ENCODE measurements at places on chromosomes 12 and 14. TPM values are rescaled to one million over a fixed set of nuclear protein-coding genes. Genes with fewer than 3 reads are reported as not detected.

The PMEL gene
- 3.5 TPM for polyA plus RNA-seq

The DIO3 gene
- 0.82 TPM for polyA plus RNA-seq

The TDP1 gene
- 2.6 TPM for polyA plus RNA-seq

The CLEC14A gene
- 2.9 TPM for polyA plus RNA-seq

The CD63 gene
- 625 TPM for polyA plus RNA-seq

GRCh38 chr12:85690146-85690545 is 146.1 kb downstream of the RASSF9 start:
- H3K27ac ChIP-seq: no peak overlapping the region
- H3K36me3 ChIP-seq: no peaks in the 10 kb centered on the region
- no peak for DNase-seq
- H3K4me1 ChIP-seq: peaks cover 8% of the 10 kb centered on the region
- H3K4me3 ChIP-seq: no peak overlapping the region

DNA sequence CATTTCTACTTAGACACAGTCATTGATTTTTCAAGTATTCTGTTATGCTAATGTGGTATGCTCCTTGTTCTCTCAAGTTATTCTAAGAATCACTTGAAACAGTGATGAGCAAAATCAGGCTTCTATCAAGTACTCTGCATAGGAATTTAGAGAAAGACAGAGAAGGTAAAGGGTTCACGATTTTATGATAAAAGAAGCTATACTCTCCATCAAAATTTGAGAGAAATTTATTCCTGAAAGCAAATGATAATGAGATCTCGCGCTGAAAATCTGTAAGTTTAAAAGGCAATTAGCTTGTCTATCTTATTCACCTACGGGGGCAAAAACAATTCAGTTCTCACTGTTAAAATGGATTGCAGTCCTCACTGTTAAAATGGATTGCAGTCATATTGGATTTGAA is 1404.3 kb upstream of the FLRT2 start:
- H3K36me3 ChIP-seq: no peaks in the 10 kb centered on the region
- no peak overlapping the region for H3K27ac ChIP-seq
- H3K4me1 ChIP-seq: peaks cover 5% of the 10 kb centered on the region
- H3K27me3 ChIP-seq: no peaks in the 10 kb centered on the region

DNA sequence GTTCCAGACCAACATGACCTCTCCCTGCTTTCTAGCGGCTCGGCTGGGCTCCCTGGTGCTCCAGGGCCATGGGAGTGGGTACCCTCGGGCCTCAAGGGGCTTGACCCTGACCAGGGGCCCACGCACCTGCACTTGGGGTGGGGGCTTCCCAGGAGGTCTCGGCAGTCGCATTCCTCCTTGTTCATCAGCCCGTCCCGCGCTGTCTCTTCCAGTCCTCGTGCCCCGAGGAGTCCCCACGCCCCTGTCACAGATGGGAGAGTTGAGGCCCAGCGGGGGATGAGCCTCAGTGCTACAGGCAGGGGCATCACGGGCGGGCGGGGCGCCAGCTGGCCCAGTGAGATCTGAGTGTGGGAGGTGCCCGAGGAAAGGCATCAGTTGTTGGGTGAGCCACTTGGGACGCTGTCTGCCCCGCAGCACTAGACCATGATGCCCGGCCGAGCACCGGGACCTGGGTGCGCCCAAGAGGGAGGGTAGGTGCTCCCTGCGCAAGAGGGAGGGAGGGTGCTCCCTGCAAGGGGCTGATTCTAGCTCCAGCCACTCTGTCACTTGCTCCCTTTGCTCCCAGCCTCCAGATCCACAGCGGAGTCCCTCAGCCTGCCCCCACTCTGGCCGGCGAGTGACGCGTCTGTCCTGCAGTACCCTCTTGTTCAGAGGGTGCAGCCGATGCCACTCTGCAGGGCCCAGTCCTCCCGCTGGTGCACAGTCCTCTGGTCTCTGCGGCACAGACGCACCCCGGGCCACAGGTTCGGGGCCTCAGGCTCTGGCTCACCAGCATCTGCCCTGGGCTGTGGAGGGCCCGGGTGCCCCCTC is 23.8 kb downstream of the MMP17 start:
- no peaks in the 10 kb centered on the region for H3K36me3 ChIP-seq
- H3K4me3 ChIP-seq: no peak overlapping the region
- no peaks in the 10 kb centered on the region for H3K4me1 ChIP-seq

- H3K4me1 ChIP-seq: no peaks in the 10 kb centered on the region
- H3K27me3 ChIP-seq: no peaks in the 10 kb centered on the region
- no peak overlapping the region for H3K4me3 ChIP-seq
These were observed 335.1 kb upstream of the OR4E1 start for GRCh38 chr14:22008766-22009165.

GRCh38 chr14:62103464-62103863 is 341.2 kb downstream of the SNAPC1 start:
- no peak overlapping the region for H3K27ac ChIP-seq
- no peak overlapping the region for H3K4me3 ChIP-seq
- H3K36me3 ChIP-seq: no peaks in the 10 kb centered on the region
- no peaks in the 10 kb centered on the region for H3K4me1 ChIP-seq

- DNase-seq: no peak
- no peak overlapping the region for H3K27ac ChIP-seq
- no peaks in the 10 kb centered on the region for H3K4me1 ChIP-seq
- H3K27me3 ChIP-seq: no peaks in the 10 kb centered on the region
- no peaks in the 10 kb centered on the region for H3K36me3 ChIP-seq
These were observed 86.3 kb upstream of the BCL2L14 start for GRCh38 chr12:11984417-11984816.

- no peak for DNase-seq
- no peak overlapping the region for H3K27ac ChIP-seq
- H3K4me3 ChIP-seq: no peak overlapping the region
These were observed 20.3 kb downstream of the ANGEL1 start for GRCh38 chr14:76792422-76792821.

DNA sequence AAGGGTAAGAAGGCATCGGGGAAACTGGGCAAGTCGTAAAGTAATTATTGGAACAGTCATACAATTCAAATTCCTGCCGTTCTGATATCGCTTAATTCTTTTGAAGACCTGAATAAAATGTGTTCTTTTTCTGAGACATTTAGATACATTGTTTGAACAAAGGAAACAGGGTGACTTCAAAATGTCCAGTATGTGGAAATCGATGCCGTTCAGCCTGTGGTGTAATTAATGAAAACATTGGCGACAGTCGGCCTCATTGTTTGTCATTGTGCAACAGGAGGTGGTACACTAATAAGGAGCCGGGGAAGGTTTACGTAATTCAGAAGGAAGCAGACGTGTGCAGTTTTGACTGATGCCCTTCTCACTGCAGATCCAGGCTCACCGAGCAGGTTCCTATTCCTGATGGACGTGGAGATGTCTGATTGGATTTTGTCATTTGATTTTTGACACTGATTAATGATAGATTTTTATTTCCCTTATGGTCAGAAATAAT is 92.7 kb downstream of the BORCS5 start:
- H3K27ac ChIP-seq: peak overlapping the region; percentile 30
- no peaks in the 10 kb centered on the region for H3K36me3 ChIP-seq
- DNase-seq: peak; percentile 60
- no peaks in the 10 kb centered on the region for H3K27me3 ChIP-seq
- H3K4me1 ChIP-seq: peaks cover 24% of the 10 kb centered on the region

DNA sequence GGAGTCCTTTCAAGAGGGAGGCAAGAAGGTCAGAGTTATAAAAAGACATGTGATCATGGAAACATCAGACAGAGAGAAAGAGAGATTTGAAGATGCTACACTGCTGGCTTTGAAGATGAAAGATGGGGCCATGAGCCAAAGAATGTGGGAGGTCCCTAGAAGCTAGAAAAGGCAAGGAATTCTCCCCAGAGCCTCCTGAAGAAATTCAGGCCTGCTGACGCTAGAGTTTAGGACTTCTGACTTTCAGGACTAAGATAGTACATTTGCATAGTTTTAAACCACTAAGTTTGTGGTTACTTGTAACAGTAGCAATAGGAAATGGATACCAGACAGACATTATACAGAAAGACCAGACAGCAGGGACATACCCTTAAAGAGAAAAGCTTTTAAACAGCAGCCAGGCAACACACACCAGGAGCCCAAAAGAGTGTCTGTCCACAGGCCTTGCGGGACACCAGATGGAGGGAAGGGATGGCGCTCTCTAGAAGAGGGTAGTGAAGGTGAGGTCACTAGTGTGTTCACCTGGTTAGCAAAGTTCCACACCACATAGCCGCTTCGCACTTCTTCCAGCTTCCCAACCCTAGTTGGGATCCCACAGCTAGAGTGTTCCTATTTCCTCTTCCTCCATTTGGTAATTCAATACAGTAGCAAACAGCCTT is 29.7 kb upstream of the CEBPE start:
- no peaks in the 10 kb centered on the region for H3K36me3 ChIP-seq
- no peak overlapping the region for H3K27ac ChIP-seq
- no peak for DNase-seq
- H3K4me1 ChIP-seq: peaks cover 5% of the 10 kb centered on the region

- no peak overlapping the region for H3K4me3 ChIP-seq
- no peak overlapping the region for H3K27ac ChIP-seq
- H3K36me3 ChIP-seq: no peaks in the 10 kb centered on the region
- no peak for DNase-seq
- no peaks in the 10 kb centered on the region for H3K27me3 ChIP-seq
These were observed 33.4 kb upstream of the RASSF8 start for GRCh38 chr12:25925064-25925463.

- H3K4me3 ChIP-seq: no peak overlapping the region
- no peaks in the 10 kb centered on the region for H3K4me1 ChIP-seq
- no peaks in the 10 kb centered on the region for H3K27me3 ChIP-seq
- no peaks in the 10 kb centered on the region for H3K36me3 ChIP-seq
These were observed 55.3 kb downstream of the FIGNL2 start for GRCh38 chr12:51793201-51793600.

DNA sequence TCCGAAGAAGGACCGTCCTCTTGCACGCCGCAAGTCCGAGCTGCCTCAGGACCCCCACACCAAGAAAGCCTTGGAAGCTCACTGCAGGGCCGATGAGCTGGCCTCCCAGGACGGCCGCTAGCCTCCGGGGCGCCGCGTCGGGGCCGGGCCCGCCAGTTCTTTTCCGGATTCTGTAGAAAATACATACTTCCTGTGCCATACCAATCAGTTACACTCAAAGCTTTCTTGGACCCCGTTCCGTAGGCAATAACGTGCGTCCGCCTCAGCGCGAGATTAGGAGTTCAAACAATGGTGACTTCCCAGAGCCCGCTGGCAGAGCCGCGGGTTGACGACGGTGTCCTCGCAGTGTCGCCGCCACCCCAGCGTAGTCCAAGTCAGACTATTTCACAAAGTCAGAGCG is 39.2 kb upstream of the DYNC1H1 start:
- H3K27me3 ChIP-seq: no peaks in the 10 kb centered on the region
- DNase-seq: no peak
- H3K36me3 ChIP-seq: no peaks in the 10 kb centered on the region
- H3K4me1 ChIP-seq: no peaks in the 10 kb centered on the region
- H3K4me3 ChIP-seq: no peak overlapping the region

- H3K4me1 ChIP-seq: no peaks in the 10 kb centered on the region
- H3K4me3 ChIP-seq: no peak overlapping the region
- no peaks in the 10 kb centered on the region for H3K36me3 ChIP-seq
- H3K27me3 ChIP-seq: no peaks in the 10 kb centered on the region
- no peak for DNase-seq
These were observed 12.0 kb downstream of the ADGRD1 start for GRCh38 chr12:130965668-130966067.

DNA sequence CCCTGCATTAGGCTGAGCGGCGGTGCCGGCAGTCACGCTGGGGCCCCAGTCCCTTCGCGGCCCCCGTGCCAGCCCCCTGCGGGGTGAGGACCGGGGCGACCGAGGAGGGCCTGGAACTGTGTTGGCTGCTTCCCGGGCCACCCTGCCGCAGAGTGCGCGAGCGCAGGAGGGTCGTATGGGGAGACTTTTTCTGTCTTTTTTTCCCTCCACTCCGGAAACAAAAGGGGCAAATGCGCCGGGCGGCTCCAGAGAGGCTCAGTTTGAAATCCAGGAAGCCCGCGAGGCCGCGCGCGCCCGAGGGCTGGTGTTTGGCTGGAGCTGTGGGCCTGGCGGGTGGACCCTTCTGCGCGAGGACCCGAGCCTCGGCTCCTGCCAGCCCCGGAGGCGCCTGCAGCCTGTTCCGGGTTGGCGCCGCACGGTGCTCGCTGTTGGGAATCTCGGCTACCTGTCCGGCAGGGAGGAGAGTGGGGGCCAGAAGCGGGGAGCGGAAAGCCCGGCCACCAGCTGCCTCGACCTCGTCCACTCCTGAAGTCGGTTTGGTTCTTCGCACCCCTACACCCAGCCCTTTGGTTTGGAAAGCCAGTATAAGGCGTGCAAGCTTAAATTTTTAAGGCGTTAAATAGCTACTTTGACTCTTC is 638 bp downstream of the PLEKHG3 start:
- no peaks in the 10 kb centered on the region for H3K27me3 ChIP-seq
- peaks cover 32% of the 10 kb centered on the region for H3K4me1 ChIP-seq
- H3K27ac ChIP-seq: peak overlapping the region; percentile 84

All from pancreas (tissue), 10 donors.